SK-N-MC (cell line): ENCODE measurements at places on chromosomes 16 and 17.

- DNase-seq, result no peak
Observed at GRCh38 chr16:88045820-88046303, 94.6 kb downstream of the BANP start.

DNA sequence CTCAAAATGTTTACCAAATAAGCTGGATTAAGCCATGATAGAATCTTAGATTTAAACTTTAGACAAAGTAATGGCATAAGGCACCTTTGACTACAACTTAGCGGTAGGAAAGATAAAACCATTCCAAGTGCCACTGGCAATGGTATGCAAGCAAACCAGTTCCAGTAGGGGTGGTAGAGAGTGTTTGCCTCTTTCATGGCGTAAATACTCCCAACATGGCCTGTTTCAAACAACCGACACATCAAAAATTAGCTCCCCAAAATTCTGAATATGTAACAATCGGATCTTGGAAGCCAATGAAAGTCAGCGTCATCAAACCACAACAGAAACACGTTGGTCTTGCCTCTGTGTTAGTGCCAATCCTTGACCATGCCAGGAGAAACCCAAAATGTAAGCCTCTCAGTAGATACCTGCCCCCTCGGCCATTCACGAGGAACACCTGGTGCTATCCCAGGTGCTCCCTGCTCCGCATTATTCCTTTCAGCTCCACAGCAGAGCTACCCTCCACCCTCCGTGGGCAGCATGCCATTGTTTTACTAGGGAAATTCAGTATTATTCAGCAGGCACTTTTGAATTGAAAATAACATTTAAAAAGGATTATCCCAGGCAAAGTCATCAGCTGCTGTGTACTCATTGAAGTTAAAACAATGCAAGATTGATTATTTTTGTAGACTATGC lies 307.8 kb upstream of the CDH11 start:
- no peak for DNase-seq

DNA sequence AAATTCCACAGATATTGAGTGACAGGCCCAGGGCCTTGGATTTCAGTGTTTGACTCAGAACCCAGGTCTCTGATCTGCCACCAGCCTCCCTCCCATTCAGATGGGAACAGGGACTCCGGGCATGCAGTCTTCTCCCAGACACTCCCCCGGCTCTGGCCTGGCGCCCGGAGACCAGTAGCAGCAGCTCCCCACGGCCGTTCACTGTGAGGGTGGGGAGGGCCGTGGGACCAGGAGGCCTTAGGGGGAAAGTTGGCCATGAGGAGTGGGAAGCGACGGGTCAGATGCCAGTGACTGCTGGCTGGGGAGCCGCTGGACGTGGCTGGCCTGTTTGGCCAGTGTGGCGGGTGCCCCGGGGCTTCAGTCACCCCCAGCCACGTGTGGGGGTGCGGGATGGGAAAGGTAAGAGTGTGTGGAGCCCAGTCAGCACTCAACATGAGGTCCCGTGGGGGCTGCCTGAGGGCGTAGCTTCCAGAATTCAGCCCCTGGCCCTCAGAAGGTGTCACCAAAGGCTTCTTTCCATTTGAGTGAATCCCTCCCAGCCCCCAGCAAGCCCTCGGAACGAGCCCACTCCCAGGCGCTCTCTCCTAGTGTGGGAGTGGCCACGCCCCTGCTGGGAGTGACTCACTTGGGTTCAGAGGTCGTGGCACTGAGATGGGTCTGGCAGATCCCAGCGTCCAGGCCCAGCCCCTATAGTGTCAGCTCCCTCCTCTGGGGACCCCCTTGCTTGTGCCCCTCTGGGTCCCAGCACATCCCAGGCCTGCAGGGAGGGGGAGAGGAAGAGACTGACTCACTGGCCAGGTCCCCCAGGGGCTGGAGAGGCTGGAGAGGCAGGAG lies 309.4 kb downstream of the SEC14L1 start:
- DNase-seq, result no peak

DNA sequence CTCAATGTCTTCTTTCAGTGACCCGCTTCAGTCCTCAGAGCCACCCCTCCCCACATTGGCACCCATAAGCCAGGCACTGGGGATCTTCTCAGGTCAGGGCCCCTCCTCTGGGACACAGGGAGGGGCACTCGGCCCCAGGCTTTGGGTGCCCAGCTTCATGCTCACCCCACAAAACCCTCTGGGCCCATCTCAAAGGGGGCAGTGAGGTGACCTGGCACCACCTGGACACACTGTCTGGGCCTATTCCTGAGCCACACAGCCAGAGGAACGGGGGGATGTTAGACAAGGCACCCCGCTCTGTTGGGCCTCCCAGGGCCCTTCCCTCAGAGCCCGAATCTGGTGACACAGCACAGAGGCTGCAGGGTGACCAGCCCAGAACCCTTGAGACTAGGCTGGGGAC lies 36.1 kb downstream of the TNFRSF13B start:
- DNase-seq, result no peak

- no peak for DNase-seq
Observed at GRCh38 chr17:2849327-2849670, 53.1 kb downstream of the RAP1GAP2 start.

DNA sequence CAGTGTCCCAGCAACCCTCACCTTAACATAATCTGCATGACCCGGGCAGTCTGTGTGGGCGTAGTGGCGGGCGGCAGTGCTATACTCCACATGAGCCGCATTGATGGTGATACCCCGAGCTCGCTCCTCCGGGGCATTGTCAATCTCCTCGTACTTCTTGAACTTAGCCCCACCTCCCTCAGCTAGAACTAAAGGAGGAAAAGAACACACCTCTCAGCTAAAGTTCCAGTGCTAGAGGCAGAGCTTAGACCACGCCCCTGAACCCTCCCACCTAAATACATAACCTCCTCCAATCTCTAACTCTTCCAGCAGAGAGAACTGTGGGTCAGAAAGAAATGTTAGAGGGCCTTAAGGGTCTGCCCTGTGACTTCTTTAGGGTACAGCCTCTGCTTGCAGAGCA lies 855 bp downstream of the TUFM start:
- DNase-seq, result no peak

GRCh38 chr16:70647441-70648359 lies 1.3 kb downstream of the IL34 start:
- no peak for DNase-seq

DNA sequence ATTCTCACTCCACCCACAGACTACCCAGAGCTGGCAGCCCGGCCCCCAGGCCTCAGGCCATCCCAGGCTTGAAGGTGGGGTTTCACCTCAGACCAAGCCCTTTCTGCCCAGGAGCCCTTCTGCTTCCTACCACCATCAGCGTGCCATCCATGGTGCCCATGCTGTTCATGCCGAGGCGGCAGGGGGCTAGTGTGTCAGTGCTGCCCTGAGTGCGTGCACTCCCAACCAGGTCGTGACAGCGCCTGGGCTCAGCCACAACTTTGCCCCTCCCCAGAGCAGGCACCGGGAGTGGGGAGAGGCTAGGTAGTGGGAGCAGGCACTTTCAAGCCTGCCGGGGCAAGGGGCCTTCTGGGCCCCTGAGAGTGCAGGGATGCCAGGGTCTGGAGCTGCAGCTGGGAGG lies 8.5 kb downstream of the B3GNT9 start:
- no peak for DNase-seq
